ENCODE measurements at places on chromosomes 7 and 10. TPM values are rescaled to one million over a fixed set of nuclear protein-coding genes. Genes with fewer than 3 reads are reported as not detected.

DNA sequence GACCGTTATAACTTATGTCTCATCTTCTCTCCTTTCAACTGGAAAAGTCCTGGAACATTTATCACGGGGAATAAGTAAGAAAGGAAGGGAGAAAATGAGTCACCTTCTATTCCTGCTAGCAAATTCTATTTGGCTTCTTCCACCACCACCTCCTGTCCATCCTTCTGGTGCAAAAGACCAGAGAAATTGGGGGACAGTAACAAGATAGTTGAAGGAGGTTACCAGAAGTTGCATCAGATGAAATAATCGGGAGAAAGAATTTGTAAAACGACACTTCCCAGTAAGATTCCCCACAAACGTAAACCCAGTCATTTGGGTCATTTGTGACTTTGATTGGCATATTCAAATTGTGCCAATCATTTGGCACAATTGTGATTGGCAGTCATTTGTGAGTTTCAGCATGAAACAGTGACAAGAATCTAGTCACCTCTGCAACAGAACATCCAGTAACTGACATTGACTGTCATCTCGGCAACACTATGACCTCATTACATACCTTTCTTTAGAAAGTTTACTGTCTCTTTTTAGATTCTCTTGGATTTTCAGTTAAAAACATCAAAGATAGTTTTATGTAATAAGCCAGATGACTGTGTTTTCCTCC lies 51.3 kb upstream of the PIK3CG start:
- no peaks in the 10 kb centered on the region for H3K4me1 ChIP-seq
- H3K36me3 ChIP-seq, result no peaks in the 10 kb centered on the region
- H3K4me3 ChIP-seq, result no peak overlapping the region
- no peak for DNase-seq
- peaks cover 3% of the 10 kb centered on the region for H3K27me3 ChIP-seq

DNA sequence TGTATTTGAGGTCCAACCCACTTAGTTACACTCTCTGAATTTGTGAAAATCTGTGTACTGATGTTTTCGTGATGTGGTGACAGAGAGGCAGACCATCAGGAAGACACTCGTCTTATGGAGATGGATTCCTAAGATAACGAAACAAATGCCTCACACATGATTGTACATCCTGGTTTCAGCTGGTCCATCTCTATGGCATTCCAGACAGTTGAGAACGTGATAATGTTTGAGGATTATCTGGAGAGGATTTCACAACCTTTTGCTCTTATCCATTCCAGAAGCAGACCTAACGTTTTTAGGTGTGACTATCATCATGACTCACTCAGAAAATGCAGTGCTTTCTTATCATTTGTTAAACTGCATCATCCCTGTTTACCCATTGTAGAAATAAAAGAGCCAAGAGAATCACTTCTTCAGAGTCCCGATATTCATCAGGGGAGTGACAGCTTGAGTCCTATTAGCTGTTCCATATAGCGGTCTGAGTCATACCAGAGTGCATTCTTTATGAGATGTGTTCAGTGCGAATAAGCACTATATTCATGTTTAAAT lies 74.5 kb downstream of the BMPER start:
- no peaks in the 10 kb centered on the region for H3K27me3 ChIP-seq
- no peak overlapping the region for H3K27ac ChIP-seq
- no peaks in the 10 kb centered on the region for H3K36me3 ChIP-seq
- DNase-seq, result no peak
- no peak overlapping the region for H3K4me3 ChIP-seq
- no peaks in the 10 kb centered on the region for H3K4me1 ChIP-seq

DNA sequence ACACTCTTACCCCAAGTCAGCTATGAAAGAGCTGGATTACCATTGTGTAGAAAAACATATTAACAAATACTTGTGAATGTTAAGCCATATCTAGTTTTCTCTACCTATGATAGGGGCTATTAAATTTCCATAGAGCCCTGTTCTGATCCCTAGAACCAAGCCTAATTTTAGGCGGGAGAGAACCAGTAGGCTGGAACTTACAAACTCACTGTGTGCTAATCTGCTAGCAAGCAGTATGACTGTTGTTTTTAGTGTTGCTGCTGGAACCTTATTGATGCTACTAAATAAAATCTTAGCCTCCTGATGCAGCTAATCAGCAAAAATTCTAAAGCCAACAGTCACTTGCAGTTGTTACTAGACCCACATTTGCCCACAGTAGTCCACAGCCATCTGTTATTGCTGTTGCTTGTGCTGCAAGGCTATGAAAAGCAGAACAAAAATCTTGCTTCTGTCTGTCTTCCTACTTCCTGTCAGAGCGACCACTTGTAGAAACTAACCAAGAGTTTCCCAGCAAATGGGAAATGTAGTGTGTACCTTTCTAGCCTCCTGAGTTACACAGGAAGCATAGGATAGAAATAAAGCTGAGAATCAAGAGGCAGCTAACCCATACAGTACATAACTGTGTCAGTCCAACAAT lies 368.4 kb downstream of the ARL4A start:
- H3K27ac ChIP-seq, result no peak overlapping the region
- H3K36me3 ChIP-seq, result no peaks in the 10 kb centered on the region
- H3K4me1 ChIP-seq, result peaks cover 4% of the 10 kb centered on the region
- no peak overlapping the region for H3K4me3 ChIP-seq
- DNase-seq, result no peak
- H3K27me3 ChIP-seq, result no peaks in the 10 kb centered on the region

CNNM1 gene
- polyA plus RNA-seq, result not detected

CALCR gene
- not detected for polyA plus RNA-seq

PI4K2A gene
- polyA plus RNA-seq, result 2.0 TPM

PHKG1 gene
- polyA plus RNA-seq, result 0.15 TPM

PRSS37 gene
- polyA plus RNA-seq, result not detected

DNA sequence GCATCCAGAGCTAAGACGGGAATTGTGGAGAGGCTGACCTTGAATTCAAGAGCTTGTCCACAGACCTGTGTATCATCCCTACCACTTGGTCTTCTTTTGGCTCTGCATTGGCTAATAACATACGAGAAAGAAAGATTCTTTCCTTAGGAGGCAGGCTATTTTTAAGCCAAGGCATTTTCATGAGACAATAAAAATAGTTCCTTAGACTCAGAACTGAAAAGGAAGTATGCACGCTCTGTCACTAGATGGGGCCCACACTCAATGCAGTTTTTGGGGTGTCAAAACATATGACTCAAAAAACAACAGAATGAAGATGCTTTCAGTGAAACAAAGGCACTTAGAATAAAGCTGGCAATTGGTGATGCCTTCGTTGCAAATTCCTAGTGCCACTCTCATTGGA lies 265.9 kb upstream of the DGKB start:
- H3K27me3 ChIP-seq, result no peaks in the 10 kb centered on the region
- H3K36me3 ChIP-seq, result no peaks in the 10 kb centered on the region
- H3K4me1 ChIP-seq, result no peaks in the 10 kb centered on the region
- no peak for DNase-seq

- H3K27me3 ChIP-seq, result no peaks in the 10 kb centered on the region
- no peak overlapping the region for H3K4me3 ChIP-seq
- H3K27ac ChIP-seq, result no peak overlapping the region
- no peaks in the 10 kb centered on the region for H3K36me3 ChIP-seq
- H3K4me1 ChIP-seq, result no peaks in the 10 kb centered on the region
- DNase-seq, result no peak
Observed at GRCh38 chr7:47405921-47406800, 175.8 kb downstream of the TNS3 start.

- DNase-seq, result no peak
- H3K27ac ChIP-seq, result no peak overlapping the region
- H3K27me3 ChIP-seq, result no peaks in the 10 kb centered on the region
- H3K4me1 ChIP-seq, result no peaks in the 10 kb centered on the region
Observed at GRCh38 chr10:33800986-33801385, 466.5 kb upstream of the NRP1 start.

DNA sequence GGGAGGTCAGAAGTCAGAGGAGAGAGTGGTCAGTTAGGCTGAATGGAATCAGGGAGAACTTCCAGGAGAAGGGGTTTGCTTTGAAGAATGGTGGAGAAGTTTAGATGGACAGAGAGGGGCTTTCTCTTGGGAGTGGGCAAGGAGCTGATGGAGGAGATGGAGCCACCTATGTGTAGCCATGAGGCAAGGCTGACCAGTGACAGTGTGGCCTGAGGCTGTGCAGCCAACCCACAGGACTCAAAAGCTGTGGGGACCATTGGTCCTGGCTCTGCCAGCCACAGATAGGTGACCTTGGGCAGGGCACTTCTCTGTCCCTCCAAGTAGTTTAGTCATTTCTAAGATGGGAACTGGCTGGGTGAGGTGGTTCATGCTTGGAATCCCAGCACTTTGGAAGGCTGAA lies 18.7 kb downstream of the NEURL1 start:
- H3K27me3 ChIP-seq, result no peaks in the 10 kb centered on the region
- no peak overlapping the region for H3K4me3 ChIP-seq
- DNase-seq, result no peak
- H3K4me1 ChIP-seq, result peaks cover 10% of the 10 kb centered on the region
- no peaks in the 10 kb centered on the region for H3K36me3 ChIP-seq
- H3K27ac ChIP-seq, result no peak overlapping the region

DNMBP gene
- polyA plus RNA-seq, result 20.5 TPM

SPAG6 gene
- polyA plus RNA-seq, result 0.43 TPM

- H3K4me1 ChIP-seq, result no peaks in the 10 kb centered on the region
- H3K4me3 ChIP-seq, result no peak overlapping the region
- peaks cover 2% of the 10 kb centered on the region for H3K27me3 ChIP-seq
- no peak for DNase-seq
- no peak overlapping the region for H3K27ac ChIP-seq
- H3K36me3 ChIP-seq, result no peaks in the 10 kb centered on the region
Observed at GRCh38 chr7:47540387-47541350, 41.2 kb downstream of the TNS3 start.

GRCh38 chr10:89091496-89091895 lies 100.9 kb downstream of the FAS start:
- H3K27me3 ChIP-seq, result no peaks in the 10 kb centered on the region
- DNase-seq, result no peak
- H3K27ac ChIP-seq, result no peak overlapping the region
- no peak overlapping the region for H3K4me3 ChIP-seq
- no peaks in the 10 kb centered on the region for H3K4me1 ChIP-seq

GRCh38 chr10:128763588-128763987 lies 637.4 kb upstream of the MKI67 start:
- H3K4me3 ChIP-seq, result no peak overlapping the region
- no peaks in the 10 kb centered on the region for H3K4me1 ChIP-seq

DNA sequence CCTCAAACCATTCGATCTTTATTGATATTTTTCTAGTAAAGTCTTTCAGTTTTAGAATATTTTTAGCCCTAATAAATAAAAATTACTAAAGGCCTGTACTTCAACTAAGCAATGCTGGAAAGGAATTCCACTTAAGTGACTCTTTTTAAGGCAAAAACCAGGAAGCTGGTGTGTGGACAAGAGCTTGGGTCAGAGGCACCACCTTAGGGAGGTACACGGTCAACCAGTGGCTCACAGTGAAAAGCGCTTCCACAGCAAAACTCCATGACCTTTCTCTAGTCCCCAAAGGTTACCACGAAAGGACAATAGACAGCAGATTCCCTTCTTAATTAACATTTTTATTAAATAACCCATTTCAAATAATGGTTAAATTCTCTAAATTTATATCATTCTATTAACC lies 31.2 kb downstream of the ARL3 start:
- H3K27ac ChIP-seq, result no peak overlapping the region
- no peaks in the 10 kb centered on the region for H3K27me3 ChIP-seq
- H3K36me3 ChIP-seq, result peaks cover 4% of the 10 kb centered on the region
- H3K4me3 ChIP-seq, result no peak overlapping the region

ELFN1 gene
- not detected for polyA plus RNA-seq

DNA sequence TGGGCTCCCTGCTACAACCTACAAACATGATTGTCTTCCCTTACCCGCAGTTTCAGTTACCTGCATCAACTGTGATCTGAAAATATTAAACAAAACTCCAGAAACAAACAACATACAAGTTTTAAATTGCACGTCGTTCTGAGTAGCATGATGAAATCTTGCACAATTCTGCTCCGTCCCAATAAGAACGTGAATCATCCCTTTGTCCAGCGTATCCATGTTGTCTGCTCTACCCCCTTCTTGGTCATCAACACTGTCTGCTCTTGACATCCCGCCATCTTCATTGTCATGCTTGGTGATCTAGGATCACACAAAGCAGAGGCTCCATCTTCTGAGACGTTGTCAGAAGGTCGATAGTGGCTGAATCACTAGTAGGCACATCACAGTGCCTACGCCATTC lies 53.9 kb downstream of the ACADSB start:
- H3K4me1 ChIP-seq, result no peaks in the 10 kb centered on the region
- H3K36me3 ChIP-seq, result no peaks in the 10 kb centered on the region
- H3K4me3 ChIP-seq, result no peak overlapping the region
- DNase-seq, result no peak

SP8 gene
- polyA plus RNA-seq, result not detected

- H3K36me3 ChIP-seq, result no peaks in the 10 kb centered on the region
- no peak overlapping the region for H3K27ac ChIP-seq
- H3K4me1 ChIP-seq, result no peaks in the 10 kb centered on the region
- H3K27me3 ChIP-seq, result no peaks in the 10 kb centered on the region
- H3K4me3 ChIP-seq, result no peak overlapping the region
Observed at GRCh38 chr7:74625446-74625845, 32.1 kb upstream of the GTF2I start.

- no peaks in the 10 kb centered on the region for H3K27me3 ChIP-seq
- H3K4me3 ChIP-seq, result no peak overlapping the region
- no peaks in the 10 kb centered on the region for H3K4me1 ChIP-seq
- no peak for DNase-seq
- no peaks in the 10 kb centered on the region for H3K36me3 ChIP-seq
Observed at GRCh38 chr10:1939016-1939415, 201.7 kb upstream of the ADARB2 start.

ZNF22 gene
- 51.3 TPM for polyA plus RNA-seq
